ENCODE measurements at places on chromosomes 3 and 15. TPM values are rescaled to one million over a fixed set of nuclear protein-coding genes. Genes with fewer than 3 reads are reported as not detected.

Gene BCL6
- total RNA-seq, result 42.1 TPM

Gene ZNF774
- 2.1 TPM for total RNA-seq

Gene GREM1
- not detected for total RNA-seq

Gene SNTN
- total RNA-seq, result not detected

Gene HTR3E
- total RNA-seq, result not detected

Gene ZDHHC23
- 1.8 TPM for total RNA-seq

Gene IGSF10
- total RNA-seq, result not detected

Gene MYO5A
- 26.2 TPM for total RNA-seq

Gene SLC12A1
- not detected for total RNA-seq

Gene CELSR3
- total RNA-seq, result 11.6 TPM

Gene STX19
- not detected for total RNA-seq

Gene CILP
- not detected for total RNA-seq

Gene CYB561D2
- total RNA-seq, result 35.9 TPM

Gene ZMYND10
- total RNA-seq, result 1.7 TPM

- DNase-seq, result no peak
These were observed 276.4 kb upstream of the TLE3 start for GRCh38 chr15:70374096-70374495.

DNA sequence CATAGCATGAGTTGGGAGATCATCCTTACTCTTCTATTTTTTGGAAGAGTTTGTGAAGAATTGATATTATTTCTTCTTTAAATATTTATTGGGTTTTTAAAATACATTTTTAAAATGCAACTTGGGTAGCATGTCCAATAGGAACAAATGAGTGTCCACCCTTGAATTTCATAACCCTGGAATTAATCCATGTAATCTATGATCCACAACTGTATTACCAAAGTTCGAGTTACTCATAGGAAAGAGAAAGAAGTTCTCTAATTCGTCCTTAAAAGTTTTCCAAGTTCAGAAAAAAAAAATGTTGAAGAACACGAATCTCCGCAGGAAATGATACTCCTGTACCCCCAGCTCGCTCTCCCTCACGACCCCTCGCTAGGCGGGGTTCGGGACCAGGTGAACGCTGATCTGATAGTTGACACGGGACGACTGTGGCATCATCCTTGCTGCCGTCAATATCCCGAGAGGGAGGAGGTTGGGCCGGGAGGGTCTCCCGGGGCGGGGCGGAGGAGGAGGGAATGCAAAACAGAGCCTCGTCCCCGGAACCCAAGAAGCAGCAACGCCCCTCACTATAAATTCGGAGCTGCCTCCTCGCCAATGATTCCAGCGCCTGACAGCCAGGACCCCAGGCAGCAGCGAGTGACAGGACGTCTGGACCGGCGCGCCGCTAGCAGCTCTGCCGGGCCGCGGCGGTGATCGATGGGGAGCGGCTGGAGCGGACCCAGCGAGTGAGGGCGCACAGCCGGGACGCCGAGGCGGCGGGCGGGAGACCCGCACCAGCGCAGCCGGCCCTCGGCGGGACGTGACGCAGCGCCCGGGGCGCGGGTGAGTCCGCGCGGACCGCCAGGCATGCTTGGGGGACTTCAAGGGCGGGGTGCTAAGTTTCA, at the start of gene AGTR1:
Gene AGTR1 (plus strand): TSS at position 598 of the 884 bp plus-strand sequence. CDS start 43,133 bp downstream, outside the sequence.
- DNase-seq, result no peak

GRCh38 chr3:89353465-89353864, 246.0 kb downstream of the EPHA3 start:
- DNase-seq, result no peak

DNA sequence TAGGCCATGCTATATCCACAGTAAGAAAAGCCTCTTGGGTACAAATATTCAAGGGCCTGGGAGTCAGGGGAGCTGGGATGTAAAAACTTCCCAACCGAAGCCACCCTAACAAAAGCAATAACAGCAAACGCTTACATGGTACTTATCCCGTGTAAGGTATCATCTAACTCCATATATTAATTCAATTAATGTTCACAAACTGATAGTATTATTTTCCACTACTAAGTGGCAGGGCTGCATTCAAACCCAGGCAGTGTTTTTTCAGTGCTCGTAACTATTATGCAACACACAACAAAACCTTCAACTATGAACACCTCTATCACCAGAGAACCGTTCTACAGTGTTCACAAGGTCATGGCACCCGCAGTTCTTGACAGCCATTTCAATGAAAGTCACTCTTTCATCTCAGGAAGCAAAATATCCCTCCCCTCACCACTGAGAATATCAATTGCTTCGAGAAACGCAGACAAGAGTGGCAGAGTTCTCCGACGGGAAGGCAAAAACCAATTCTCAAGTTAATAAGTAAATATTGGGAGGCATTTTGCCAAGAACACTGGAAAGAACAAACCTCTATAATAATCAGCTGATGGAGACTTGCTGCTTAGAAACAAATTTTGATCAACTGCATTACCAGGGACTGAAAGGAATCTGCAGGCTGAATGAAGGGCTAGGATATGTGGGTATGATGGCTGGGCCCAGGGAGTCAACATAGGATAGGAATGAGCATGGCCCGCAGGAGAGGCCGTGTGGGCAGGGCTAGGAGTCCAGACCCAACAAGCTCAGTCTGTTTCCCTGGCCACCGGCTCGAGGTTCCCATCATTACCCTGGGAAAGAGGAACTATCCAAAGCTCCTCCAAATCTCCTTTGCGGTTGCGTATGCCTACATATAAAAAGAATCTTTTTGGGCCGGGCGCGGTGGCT, 72.3 kb downstream of the XXYLT1 start:
- DNase-seq, result no peak

- DNase-seq, result no peak
These were observed 30.5 kb downstream of the NEO1 start for GRCh38 chr15:73082812-73083211.

GRCh38 chr15:96887730-96888129, 557.2 kb downstream of the NR2F2 start:
- no peak for DNase-seq

DNA sequence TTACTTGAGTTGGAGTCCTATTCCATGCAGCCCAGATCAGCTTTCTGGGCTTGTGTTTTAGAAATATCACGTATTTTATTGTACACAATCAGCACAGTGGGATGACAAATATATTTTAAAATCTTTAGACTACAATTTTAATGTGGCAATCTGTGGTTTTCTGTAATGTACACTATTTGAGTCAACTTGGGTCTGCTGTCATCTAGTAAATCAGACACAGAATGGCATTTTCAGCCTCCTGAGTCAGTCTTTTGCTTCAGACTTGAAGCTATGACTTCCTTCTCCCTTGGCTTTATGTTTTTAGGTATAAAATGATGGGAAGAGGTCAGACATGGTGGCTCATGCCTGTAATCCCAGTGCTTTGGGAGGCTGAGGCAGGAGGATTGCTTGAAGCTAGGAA, 232.1 kb downstream of the NECTIN3 start:
- DNase-seq, result no peak

DNA sequence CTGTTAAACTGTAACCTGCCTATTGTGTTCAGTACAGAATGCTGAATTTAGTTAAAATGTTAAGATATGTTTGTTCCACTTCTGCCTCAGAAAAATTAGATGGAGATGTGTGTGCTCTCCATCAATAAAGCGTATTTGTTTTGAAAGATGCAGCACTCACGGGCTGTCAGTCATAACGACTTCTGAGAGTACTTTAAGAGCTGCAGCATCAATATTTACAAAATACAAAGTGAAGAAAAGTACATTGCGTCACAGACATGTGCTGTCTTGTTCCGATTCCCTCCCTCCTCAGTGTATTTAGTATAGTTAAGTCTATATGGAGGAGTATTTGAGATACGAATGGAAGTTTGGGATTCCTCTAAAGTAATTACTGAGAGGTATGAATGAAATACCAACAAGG, 166.6 kb downstream of the BBX start:
- no peak for DNase-seq

DNA sequence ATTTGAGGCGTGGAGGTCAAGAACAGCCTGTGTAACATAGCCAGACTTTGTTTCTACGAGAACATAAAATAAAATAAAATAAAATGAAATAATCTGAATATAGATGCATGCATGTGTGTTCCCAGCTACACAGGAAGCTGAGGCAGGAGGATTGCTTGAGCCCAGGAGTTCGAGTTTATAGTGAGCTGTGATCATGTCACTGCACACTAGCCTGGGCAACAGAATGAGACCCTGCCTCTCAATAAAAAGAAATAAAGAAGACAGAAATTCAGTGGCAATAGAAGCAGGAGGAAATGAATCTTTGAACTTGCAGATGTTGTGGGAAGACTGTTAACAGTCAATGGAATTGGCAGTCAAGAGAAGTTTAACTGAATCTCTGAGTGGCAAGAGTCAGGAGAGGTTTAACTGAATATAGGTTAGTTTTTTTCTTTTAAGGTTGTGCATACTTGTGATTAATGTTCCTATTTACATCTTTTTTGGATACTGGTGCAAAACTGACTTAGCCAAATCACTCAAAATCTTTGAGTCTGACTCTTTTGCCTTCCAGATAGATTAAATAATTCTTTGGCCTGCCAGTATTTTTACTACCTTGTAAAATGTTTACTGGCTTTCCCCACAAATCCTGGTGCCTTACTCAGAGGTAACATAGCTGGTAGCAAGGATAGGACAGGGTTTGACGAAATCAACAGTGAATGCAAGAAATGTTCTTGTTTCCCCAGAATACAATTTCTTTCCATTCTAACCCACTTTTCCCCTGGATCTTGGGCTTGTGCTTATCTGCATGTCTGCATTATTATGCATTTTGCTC, 361.4 kb downstream of the PDCD6IP start:
- no peak for DNase-seq

- DNase-seq, result no peak
These were observed 170.2 kb upstream of the TPRG1 start for GRCh38 chr3:189001559-189001958.

- no peak for DNase-seq
These were observed 72.0 kb downstream of the TFG start for GRCh38 chr3:100781301-100781700.

DNA sequence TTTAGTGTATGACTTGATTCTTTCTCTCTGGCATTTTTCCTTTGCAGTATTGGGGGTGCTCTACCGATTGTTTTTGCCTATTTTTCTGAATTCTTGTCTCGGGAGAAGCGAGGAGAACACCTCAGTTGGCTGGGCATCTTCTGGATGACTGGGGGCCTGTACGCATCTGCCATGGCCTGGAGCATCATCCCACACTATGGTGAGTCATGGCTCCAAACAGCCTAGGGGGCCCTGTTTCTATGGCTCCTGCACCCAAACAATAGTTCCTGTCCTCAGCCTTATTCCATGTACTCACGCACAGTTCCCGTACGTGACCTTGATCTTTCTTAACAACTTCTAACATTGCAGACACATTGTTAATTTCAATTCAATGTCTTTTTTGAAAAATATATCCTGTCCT, 152.3 kb downstream of the SV2B start:
- DNase-seq, result no peak

DNA sequence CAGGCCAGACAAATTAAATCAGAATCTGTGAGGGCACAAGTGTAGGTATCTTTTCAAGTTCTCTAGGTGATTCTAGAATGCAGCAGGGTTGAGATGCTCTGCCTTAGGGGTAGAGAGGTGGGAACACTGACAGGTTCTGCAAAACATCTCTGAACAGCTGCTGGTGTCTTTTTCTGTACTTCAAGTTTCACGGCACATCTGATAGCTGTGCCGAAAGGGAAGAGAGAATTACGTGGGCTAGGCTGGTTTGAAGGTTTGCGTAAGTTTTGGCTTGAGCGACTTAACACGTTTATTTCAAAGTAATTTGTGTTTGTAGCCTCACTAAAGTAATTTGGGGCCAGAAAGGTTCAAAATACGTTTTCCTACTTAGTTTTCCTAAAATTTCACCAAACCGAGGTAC, 22.5 kb downstream of the PXK start:
- DNase-seq, result no peak

GRCh38 chr3:186142393-186142932, 33.6 kb upstream of the ETV5 start:
- no peak for DNase-seq

DNA sequence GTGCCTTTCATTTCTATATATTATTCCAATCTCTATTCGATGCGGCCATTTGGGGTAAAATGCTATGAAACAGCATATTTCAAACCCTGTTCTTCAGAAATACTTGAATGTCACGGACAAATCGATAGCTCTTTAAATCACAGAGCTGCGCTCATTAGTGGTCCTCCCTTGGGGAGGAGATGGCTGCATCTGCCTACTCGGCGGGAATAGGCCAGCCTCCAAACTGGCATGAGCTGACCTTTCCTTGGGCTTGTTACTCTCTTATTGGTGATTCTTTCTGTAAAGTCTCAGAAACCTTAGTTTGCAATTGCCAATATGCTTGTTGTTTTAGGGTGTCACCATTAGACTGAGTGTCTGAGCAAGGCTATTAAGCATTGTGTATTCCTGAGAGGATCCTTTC, 120.9 kb downstream of the BDH1 start:
- no peak for DNase-seq

- DNase-seq, result no peak
These were observed 50.0 kb downstream of the ZIC4 start for GRCh38 chr3:147356145-147356908.

DNA sequence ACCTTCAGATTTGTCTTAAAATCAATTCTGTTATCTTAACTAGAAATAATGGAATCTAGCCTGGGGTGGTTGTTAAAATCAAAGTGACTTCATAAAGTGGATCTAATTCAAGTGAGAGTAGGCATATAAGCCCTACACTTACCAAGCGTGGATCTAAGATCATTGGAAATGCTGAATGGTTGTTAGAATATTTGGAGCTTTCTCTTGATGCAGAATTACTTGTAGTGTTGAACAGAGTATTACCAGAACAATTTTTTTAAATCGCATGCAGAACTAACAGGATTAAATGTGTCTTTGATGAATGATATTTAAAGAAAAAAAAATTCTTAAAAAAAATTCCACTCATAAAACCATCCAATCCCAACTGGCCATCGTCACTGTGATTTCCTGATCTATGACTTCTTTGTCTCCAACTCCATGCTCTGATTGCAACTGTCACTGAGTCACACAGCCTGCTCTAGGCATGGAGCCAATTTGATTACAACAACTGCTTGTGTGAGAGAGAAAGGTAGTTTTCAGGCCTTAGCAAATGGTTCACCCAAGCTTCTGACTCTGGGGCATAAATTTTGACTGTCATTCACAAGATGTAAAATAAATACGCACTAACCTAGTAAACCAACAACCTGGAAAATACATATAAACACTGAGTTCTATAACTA, 25.9 kb upstream of the SPRED1 start:
- no peak for DNase-seq

GRCh38 chr15:39621210-39621609, 40.3 kb downstream of the THBS1 start:
- DNase-seq, result no peak

DNA sequence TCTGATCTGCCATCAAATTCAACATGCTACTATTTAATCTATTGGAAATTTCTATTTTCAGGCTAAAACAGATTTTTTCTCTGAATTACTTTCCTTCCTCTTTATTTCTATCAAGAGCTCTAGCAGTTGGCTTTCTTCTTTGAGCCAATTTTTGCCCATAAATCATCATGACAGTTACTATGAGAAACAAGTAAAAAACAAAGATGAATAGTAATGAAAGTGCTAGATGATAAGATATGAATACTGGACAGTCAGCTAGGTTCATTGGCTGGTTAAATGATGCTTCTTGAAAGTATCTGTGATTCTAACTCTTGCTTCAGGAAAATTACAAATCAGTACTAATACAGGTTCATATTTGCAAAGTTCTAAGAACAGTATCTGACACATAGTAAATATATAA, 38.6 kb upstream of the NANOGP8 start:
- no peak for DNase-seq

All from activated T-helper 1 cell treated with anti-CD3 and anti-CD28 coated beads, Interleukin-12 subunit alpha, Interleukin-12 subunit beta, Interleukin-2, Interleukin-4 antibody, amounts not matched to agents 30 ng/mL and 10 ng/mL and 1 ng/mL, durations not matched to agents 14 hours and 24 hours and 36 hours (primary cell).